T-helper 2 cell treated with Interferon-gamma antibody and Interleukin-4, amounts not matched to agents 5 μg/mL and 100 μg/mL, for 36 hours (primary cell): ENCODE measurements at places on chromosomes 2 and 18.

GRCh38 chr2:11907190-11907589 is 160.8 kb downstream of the LPIN1 start:
- DNase-seq: no peak

- no peak for DNase-seq
These were observed 283.7 kb upstream of the VWC2L start for GRCh38 chr2:214127170-214127569.

- no peak for DNase-seq
These were observed 199.1 kb upstream of the CCDC150 start for GRCh38 chr2:196440413-196440812.

- no peak for DNase-seq
These were observed 250.1 kb upstream of the DPP10 start for GRCh38 chr2:114192362-114192761.

DNA sequence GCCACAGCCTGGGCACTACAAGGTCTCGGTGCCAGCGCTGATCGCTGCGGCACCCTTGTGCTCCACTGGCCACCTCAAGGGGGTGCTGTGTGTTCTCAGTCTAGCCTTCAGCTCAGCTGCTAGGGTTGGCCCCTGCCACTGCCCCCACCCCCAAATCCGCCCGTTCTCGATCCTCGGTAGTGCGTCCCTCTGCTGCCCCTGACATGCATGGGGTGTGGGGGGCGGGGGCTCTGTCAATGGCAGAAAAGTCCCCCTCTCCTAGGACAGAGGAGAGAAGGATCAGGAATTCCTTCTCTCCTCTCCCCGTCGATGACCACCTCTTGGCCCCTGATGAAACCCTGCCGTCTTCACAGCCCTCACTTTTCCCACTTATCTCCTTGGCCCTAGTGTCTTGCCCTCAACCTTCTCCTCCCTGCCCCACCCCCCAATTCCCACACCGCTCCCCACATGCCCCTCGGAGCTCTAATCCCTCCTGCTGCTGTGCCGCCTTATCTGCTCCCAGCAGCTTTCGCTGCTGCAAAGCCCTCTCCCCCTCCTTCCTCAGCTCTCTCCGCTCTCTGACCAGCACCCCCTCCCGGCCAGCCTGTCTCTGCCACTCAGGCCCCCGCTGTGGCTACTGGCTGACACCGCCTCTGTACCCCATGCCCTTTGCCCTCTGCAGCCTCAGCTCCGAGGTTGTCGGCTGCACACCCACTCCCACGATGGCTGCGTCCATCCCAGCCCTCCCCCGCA is 4.3 kb upstream of the ASIC4 start:
- DNase-seq: peak; percentile 28

GRCh38 chr2:176650838-176651555 is 381.8 kb downstream of the MTX2 start:
- DNase-seq: no peak

DNA sequence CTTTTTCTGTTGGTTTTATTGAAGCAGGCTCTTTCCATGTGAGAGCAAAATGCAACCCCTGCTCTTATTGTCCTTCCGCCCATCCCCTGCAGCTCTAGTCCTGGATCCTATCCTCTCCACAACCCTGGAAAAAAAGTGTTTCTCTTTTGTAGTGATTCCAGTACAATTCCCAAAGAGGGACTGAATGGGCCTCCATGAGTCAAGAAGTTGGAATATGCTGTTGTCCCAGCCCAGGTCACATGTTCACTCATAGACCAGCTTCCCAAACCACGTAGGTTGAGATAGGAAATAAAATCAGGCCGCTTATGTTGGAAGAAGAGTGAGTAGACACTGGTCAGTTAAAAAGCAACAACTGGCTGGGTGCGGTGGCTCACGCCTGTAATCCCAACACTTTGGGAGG is 39.4 kb downstream of the CPO start:
- no peak for DNase-seq

- no peak for DNase-seq
These were observed 178.6 kb downstream of the MYT1L start for GRCh38 chr2:2152451-2152850.
